ENCODE measurements at places on chromosomes 7 and 10.

- DNase-seq, result no peak
Observed at GRCh38 chr7:142329062-142329790, 71.4 kb upstream of the PRSS58 start.

DNA sequence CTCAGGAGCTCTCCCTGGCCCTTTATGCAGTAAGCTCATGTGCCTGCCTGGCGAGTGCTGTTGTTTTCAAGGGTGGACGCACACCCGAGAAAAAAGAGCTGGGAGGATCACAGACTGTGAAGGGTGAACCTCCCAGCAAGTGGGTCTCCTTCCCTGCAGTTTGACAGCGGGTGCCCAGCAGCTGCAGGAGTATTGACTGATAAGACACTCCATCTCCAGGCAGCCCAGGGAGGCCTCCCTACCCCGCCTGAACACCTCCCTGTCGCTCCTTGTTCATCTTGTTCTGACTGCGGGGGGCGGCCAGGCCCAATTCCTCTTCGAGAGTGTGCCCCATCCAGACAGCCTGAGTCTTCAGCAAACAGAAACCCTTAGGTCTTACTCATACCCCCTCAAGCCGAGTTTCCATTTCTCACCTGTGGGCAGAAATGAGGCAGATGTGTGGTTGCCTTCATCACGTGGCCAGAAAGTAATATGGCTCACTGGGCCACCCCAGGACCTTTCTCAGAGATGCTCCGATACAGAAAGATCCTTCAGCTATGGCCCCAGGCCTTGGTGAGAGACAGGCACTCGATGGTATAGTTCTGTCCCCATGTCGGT lies 17.2 kb downstream of the MDH2 start:
- DNase-seq, result no peak

- peak; percentile 53 for DNase-seq
Observed at GRCh38 chr7:832167-832967, at the start of gene SUN1. Gene SUN1, plus strand, starts transcription at chr7:832476. Its CDS starts 49 bp downstream, at chr7:832525.

DNA sequence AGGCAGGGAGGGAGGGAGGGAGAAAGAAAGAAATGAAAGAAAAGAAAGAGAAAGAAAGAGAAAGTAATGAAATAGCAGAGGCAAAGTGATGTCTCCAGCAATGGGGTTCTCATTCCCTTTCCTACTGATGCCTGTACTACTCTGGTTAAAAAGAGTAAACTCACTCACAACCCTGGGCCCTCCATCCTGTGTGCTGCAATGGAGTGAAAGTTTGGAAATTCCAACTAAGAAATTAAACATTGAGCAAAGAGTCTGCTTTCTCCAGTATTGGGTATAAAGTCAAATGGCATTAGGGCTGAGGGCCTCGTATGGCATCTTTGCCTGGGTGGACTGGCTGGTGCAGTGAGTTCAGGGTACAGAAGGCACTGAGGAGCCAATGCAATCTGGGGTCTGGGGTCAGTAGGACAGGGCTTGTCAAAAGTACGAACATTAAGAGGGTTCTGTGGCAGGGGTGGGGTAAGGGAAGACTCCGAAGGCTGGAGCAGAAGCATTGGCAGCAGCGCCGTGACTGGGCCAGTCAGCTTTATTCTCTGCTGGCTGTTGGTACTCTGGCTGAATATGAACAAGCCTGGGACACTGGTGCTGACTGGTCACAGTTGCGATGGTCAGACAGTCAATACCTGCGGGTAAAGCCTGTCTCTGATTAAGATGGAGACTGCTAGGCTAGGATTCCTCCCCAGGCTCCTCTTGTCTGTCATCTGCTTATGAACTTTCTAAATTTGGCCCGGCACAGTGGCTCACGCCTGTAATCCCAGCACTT lies 24.1 kb upstream of the TNS3 start:
- DNase-seq, result no peak

DNA sequence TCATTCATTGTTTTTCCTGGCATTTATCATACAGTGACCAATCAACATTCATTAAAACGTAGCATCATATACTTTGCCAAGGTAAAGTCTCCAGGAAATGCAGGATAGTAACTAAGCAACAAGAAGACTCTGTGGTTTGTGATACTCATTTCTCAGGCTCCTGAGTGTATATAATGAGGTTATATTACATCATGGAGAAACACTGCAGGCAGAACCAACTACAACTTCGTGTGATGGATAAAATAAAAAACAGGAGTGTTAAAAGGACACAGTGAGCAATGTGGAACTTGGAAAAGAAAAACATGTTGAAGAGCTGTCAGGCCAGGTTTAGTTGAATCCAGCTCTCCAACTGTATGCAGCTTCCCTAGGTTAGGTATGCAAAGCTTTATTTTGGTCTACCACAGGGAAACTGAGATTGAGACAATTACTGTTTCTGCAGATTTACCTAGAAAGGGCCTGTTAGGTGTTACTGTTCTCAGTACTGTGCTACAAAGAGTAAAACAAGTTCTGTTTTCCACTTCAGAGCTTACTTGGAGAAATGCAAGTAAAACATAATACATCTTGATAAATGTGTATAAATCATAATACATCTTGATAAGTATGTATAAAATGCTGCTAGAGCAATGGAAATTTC lies 7.8 kb upstream of the CCNY start:
- DNase-seq, result peak; percentile 53
